ENCODE measurements at places on chromosomes 3 and 15.

DNA sequence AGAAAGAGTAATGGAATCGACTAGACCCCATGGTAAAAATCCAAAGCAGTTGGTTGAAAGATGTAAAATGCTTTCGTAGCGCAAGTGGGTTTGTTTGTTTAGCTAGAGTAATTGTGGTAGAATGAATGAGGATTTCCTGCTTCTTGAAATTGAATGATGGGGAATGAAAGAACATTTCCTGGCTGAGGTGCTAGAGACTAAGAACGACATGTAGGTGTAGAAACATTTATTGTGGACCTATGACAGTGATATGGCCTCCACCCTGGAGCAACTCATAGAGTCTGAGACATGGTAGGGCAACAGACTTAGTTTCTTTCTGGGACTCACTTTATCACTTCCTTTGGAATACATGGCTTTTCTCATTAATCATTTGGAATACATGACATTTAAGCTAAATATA is 467.6 kb upstream of the CFAP20DC start:
- DNase-seq = no peak

GRCh38 chr3:25648925-25649830 is 15.5 kb downstream of the TOP2B start:
- no peak for DNase-seq

DNA sequence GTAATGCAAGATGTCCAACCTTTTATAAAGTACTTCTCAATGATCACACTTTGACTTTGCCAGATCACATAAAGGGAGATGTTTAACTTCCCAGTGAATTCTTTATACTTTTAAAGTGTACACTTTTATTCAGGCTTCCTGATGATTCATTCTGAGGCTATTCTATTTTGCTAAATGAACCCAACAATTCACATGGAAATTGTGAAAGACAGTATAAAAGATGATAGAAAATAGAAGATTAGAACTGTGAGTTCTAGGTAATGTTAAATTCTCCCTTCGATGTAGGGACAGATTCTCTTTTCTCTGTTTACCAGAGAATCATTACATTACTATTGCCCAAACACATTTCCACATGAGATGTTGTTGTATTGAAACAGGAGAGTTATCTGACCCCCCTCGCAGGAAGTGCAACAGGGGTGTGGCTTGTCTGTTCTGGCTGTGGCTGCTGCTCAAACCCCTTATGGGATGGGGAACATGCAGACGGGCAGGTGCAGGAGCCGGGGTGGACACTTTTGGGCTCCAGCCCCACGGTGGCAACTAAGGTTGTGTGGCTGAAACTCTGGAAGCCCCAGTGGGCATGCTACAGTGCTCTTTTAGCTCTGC is 131.3 kb upstream of the LRTM1 start:
- no peak for DNase-seq

DNA sequence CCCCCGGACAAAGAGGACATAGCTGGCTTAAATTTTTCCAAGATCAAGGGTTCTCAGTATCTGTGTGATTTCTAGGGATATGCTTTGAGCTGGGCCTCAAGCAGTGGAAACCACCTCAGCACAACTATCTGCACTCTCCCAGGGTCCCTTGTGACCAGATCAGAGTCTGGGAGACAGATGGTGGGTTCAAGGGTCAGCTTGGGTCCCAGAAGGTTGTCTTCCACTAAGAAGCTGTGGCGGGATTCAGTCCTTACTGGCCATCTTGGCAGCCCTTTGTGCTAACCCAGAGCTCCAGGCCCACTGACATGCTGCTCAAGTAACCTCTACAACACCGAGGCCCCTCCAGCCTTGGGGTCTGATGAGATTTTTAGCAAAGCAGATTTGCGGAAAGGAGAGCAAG is 2.7 kb downstream of the INSYN1 start:
- DNase-seq = no peak

- DNase-seq = no peak
These were observed 148.5 kb downstream of the MFSD1 start for GRCh38 chr3:158950178-158950901.

DNA sequence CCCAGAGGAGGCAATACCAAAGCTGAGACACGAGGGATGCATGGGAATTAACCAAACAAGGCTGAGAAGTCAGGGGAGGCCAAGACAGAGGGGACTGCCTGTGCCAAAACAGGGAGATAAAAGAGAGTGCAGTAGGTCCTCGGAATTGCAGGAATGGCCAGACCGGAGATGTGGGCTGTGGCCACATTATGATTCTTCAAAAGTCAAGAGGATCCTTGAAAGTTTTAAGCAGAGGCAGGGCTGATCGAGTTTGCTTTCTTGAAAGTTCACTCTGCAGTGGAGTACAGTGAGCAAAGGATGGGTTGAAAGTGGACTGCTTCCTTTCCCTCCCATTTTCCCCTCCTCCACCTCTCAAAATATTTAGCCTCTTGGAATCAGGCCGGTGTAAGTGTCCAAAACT is 73.9 kb upstream of the ADAMTS9 start:
- DNase-seq = no peak

- no peak for DNase-seq
These were observed 265.0 kb downstream of the XXYLT1 start for GRCh38 chr3:195005759-195006510.

DNA sequence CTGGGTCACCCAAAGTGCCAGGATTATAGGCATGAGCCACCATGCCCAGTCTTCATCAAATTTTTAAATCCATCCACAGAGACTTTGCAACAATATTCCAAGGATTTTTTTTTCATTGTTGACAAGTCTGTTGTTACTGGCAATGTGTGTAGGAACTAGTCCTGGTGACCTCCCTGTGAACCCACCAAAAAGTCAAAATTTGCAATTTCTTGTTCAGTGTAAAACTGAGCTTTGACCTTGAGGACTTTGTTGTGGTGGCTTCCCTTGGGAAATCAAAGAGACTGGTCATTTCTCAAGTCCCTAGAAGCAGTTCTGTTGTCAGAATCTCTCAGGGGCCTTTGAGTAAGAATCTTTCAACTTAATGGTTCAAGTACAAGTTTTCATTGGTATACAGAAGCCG is 36.9 kb upstream of the COL8A1 start:
- DNase-seq = no peak

- DNase-seq = no peak
These were observed 7.6 kb upstream of the IL1RAP start for GRCh38 chr3:190506271-190506670.

DNA sequence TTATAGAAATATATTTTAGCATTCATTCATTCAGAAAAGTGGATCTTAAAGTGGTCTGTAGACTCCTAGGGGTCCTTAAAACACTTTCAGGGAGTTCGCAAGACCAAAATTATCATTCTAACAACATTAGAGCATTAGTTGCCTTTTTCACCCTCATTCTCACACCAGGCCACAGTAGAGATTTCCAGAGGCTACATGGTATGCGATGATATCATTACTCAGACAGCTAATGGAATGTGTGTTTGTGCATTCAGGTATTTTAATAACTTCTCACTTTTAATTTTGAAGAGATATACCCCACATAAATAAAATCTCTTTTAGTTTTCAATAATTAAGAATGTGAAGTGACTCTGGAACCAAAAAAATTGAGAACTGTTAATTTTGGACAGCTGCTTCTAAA is 206.9 kb downstream of the NSUN3 start:
- DNase-seq = no peak

GRCh38 chr15:51201581-51201980 is 106.9 kb upstream of the TNFAIP8L3 start:
- no peak for DNase-seq

DNA sequence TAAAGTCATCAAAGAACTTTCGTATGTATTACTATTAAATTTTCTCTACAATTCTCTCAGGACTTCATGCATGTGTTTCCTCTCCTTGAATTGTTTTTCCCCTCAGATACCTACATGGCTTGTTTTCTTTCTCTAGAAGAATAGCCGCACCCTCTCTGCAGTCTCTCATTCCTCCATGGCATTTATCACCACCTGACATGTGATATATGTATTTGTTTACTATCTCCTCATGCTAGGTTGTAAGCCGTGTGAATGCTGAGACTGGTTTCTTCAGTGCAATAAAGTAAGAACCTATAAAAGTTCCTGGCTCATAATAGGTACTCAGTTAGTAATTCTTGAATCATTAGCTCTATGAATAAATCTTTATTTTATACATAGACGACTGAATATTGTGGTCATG is 149.2 kb downstream of the CNTN4 start:
- no peak for DNase-seq

- no peak for DNase-seq
These were observed 3.2 kb upstream of the BCL2L10 start for GRCh38 chr15:52115598-52116427.

- no peak for DNase-seq
These were observed 27.3 kb upstream of the SEC62 start for GRCh38 chr3:169939320-169939719.

DNA sequence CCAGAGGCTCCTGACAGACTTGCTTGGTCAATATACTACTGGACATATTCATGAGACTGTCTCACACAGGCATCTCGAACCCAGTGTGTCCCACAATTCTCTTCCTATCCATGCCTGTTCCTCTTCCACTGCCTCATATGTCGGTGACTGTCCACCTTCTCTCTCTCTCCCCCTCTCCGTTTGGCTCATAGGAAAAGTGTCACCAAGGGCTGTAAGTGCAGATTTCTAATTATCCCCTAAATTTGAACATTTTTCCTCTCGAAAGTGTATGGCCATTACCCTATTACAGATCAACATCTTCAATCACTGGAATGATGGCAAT is 22.5 kb upstream of the MUC20 start:
- no peak for DNase-seq

DNA sequence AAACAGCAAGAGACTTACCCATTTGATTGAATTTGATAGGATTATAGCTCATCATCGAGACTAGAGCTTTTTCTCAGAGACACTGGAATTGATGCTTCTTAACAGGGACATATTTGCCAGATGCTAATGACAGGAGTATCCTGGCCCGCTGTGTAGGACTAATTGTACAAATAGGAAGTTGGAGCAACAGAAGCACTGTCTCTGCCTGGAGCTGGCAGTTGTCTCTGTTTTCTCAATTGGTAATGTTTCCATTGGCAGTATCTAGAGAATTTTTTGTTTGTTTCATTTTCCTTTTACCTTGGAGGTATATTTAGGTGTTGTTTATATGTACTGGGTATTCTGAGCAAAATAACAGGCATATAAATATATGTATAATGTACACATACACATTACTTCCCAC is 8.9 kb upstream of the PCOLCE2 start:
- DNase-seq = no peak

GRCh38 chr3:33196538-33196937 is 22.1 kb downstream of the SUSD5 start:
- DNase-seq = no peak

DNA sequence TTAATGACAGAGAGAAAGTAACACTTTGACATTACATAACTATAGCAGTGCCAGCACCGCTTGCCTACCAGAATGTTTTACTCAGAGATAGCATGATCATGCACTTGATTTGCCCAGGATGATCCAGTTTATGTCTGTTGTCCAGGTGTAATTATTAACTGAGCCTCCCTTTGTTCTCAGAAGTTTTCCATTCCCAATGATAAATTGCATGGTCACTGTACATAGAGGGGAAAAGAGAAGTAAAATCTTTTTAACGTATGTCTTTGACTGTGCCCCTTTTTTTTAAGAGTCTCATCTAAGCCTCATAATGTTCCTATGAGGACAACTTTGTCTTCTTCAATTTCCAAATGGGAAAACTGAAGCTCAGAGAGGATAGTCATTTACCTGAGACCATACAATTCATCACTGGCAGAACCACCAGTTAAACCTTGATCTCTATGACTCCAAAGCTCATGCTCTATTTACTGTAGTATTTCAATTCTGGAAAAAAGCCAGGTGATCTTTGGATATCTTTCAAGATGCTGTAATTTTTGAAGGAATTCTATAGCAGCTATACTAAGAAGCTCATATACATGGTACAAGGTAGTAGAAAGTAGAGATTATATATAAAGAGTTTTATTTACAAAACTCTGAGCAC is 25.1 kb downstream of the C3orf85 start:
- DNase-seq = no peak

- no peak for DNase-seq
These were observed 8.4 kb downstream of the GALK2 start for GRCh38 chr15:49178497-49178896.

DNA sequence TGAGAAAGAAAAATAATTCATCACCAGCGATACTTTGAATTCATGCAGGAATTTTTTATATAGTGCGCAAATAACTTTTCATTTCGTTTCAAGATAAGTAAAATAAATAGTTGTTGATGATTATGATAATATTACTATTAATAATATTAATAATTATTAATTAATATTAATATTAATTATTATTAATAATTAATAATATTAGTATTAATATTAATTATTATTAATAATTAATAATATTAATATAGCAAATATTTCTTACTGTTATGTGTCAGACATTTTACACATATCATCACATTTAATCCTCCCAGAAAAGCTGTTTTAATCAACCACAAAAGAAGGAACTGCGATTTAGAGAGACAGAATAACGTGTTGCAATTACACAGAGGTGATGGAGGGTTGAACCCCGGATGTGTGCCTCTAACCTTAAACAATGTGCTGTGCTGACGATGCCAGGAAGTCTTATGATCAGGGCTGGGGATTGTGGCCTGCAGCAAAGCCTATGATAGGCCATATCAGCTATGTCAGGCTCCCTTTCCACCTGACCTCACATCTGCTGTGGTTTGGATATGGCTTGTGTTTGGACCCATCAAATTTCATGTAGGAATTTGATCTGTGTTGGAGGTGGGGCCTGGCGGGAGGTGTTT is 263.5 kb upstream of the NR2F2 start:
- no peak for DNase-seq

DNA sequence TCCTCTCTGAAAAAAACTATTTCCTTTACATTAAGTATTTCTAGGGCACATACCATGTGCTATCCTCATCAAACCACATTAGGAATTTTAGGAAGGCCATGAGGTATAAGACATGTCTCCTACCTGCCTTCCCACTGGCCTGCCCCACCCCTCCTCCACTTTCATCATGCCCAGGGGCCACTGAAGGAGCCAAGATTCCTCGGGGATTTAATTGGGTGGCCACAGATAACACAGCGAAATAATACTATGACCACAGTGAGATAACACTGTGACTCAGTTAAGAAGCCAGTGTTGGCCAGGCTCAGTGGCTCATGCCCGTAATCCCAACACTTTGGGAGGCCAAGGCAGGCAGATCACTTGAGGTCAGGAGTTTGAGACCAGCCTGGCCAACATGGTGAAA is 9.8 kb upstream of the BMF start:
- no peak for DNase-seq

DNA sequence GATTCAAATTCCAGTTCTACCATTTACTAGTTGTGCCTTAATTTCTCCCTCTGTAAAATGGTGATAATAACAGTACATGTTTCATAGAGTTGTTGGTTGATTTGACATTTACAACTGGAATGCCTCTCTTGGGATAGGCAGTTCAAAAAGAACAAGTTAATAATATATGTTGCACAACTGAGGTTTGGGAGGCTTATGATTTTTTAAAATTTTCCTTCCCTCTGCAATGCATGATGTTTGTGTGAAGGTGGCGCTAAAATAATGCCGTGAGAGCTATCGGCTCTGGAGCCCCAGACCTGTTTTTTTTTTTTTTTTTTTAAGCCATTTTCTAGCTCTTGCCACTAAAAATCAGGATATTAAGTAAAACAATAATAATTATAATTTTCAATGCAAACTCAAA is 18.6 kb downstream of the DNAJB11 start:
- DNase-seq = no peak

Measured in stimulated activated CD4-positive, alpha-beta T cell treated with anti-CD3 and anti-CD28 coated beads, Interleukin-4, amount 100 ng/mL, for 1 hour (primary cell).